NCI-H1694 (cell line): ENCODE measurements at places on chromosomes 1 and 21.

DNA sequence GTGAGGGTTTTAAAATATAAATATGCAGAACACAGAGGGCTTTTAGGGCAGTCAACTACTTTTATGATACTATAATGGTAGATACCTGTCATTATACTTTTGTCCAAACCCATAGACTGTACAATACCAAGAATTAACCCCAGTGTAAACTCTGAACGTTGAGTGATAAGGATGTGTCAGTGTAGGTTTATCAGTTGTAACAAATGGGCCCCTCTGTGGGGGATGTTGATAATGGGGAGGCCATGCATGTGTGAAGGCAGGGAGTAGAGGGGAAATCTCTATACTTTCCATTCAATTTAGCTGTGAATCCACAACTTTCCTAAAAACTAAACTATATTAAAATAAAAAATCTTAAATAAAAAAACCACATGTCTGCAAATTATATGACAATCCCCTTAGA lies 193.5 kb upstream of the CAMK1G start:
- DNase-seq: no peak

DNA sequence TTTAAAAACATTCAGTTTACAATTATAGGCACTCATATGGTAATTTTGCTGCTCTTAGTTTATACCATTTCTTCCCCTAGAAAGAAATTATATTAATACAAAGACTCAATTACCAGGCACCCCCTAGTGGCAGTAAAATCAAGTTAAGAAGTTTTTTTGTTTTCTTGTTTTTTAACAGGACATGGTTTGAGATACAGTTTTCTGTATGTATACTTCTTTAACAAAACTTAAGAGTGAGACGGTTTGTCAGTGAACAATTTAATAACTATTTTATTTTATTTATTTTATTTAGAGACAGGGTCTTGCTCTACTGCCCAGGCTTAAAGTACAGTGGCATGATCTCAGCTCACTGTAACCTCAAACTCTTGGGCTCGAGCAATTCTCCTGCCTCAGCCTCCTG lies 224.6 kb downstream of the FAF1 start:
- peak; percentile 25 for DNase-seq

DNA sequence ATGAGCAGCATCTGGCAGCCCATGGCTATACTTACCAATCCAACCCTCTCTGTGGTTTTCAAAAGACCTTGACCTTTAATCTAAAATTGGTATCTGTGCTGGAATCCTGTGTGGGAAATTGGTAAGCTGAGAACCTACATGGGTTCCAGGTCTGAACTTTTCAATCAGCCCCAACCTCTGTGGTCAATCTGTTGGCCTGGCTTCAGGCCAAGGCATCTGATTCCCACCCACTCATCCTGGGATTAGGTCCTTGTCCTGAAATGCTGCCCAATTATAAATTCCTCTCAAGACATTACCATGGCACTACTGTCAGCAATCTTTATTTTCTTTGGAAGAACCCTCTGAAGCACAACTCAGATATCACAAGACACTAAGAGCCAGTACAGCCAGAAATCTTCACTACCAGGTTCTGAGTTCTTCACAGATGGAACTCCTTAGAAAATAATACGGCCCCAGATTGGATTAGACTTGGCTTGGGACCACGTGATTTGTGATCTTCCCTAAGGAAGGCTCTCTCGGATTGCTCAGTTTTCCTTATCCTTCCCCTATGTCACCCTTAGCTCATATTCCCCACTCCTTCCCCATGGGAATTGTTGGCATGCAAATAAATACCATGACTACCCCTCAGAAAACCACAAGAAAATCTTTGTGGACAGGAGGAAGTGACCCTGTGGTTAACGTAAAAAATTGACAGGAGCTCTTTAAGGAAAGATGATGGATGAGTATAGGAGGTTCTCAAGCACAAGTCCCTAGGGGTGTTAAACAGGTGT lies 207.9 kb upstream of the ST6GALNAC5 start:
- DNase-seq: no peak

DNA sequence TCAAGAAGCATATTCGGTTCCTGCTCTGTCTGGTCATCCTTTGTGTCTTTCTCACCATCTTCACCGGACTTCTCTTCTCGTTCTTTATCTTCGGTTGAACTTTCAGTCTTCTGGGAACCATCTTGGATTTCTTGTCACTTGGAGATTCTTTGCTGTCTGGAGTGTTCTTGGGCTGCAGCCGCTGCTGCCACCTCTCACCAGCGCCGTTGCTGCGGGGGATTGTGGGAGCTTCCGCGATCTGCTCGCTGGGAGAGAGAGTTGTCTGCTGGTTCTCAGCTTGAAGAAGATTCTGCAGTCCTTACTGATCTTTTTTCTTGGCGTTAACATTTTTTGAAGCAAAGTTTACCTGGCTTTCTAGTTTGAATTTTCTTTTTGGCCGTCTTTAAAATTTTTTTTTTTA lies 1165.2 kb upstream of the PRMT6 start:
- DNase-seq: no peak

DNA sequence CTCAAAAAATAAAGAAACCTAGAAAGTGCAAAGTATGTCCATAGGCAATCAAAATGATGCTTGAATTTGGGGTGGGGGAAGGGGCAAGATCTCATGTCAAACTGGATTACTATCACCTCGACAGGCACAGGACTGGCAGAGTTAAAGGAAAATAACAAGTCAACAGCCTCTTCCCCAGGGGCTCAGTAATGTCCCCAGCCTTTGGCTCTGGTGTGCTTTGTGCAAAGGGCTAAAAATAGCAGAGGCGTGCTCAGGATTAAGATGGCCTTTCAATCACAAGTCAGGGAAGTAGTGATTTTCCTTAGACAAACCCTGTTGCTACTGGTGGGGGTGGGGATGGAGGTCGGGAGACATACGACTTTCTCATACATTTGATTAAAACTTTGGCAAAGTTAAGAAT lies 63.5 kb upstream of the OLIG2 start:
- no peak for DNase-seq

DNA sequence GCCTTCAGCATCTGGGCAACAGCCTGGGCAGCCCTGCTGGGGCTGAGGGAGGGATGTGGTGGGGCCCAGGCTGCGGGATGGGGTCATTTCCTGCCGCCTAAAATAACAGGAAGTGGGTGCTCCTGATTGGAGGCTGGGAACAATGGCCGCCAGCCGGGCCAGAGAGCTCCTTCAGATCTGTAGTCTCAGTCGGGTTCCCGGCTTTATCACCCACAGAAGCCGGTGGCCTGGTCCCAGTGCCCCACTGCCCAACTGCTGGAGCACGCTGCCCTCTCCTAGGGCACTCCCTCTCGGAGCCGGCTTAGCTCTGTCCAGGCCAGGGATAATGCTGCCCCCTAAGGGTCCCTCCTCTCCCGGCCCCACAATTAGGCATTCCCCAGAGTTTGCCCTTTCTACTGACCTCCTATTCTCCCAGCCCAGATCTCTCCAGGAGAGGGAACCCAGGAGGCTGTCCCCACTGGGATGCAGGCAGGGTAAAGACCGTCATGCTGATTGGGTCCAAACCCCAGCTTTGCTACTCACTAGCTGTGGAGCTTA lies 5.1 kb downstream of the MAP7D1 start:
- DNase-seq: no peak
